Activated naive CD8-positive, alpha-beta T cell treated with anti-CD3 and anti-CD28 coated beads for 36 hours (primary cell): ENCODE measurements at places on chromosomes 7 and 10.

DNA sequence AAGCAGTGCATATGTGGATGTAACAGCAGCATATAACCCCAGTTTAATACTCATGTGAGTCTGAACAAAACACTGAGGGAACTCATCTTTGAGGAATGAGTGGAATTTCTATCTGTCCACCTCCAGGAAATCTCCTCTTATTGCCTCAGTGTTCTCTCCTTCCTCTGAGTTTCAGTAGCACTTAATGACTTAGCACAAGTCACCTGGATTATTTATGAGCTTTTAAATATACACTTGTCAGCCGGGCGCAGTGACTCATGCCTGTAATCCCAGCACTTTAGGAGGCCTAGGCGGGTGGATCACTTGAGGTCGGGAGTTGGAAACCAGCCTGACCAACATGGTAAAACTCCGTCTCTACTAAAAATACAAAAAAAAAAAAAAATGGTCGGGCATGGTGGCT lies 4.3 kb downstream of the LRRC20 start:
- no peak for DNase-seq

- no peak for DNase-seq
These were observed 8.5 kb upstream of the NRCAM start for GRCh38 chr7:108464743-108465142.

GRCh38 chr7:140501966-140502365 lies 22.7 kb upstream of the MKRN1 start:
- no peak for DNase-seq

DNA sequence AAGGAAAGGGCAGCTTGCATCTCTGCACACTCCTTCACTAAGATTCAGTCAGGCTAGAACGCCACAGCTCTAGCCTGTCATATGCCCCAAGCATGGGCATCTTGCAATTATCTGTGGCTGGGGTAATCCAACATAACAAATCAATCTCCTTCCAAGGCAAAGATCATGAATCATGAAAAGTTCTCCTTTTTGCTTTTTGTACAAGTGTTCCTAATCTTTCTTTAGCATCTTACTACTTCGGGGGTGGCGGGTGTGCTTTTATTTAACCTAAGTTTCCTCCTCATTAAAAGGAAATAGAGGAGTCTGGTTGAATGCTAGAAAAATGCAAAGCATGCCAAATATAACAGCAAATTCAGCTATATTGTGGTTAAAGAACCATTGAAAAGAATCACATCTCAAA lies 43.5 kb upstream of the NKX2-3 start:
- no peak for DNase-seq

GRCh38 chr10:77941790-77942189 lies 15.2 kb upstream of the DLG5 start:
- no peak for DNase-seq

GRCh38 chr10:111356571-111356970 lies 279.7 kb downstream of the ADRA2A start:
- no peak for DNase-seq

- DNase-seq = no peak
These were observed 149.6 kb downstream of the TCF7L2 start for GRCh38 chr10:113099431-113100183.

GRCh38 chr10:78434886-78435285 lies 401.2 kb downstream of the RPS24 start:
- DNase-seq = no peak

GRCh38 chr7:24762771-24763170 lies 5.5 kb upstream of the GSDME start:
- no peak for DNase-seq

GRCh38 chr10:22250897-22251660 lies 33.3 kb upstream of the EBLN1 start:
- DNase-seq = no peak

DNA sequence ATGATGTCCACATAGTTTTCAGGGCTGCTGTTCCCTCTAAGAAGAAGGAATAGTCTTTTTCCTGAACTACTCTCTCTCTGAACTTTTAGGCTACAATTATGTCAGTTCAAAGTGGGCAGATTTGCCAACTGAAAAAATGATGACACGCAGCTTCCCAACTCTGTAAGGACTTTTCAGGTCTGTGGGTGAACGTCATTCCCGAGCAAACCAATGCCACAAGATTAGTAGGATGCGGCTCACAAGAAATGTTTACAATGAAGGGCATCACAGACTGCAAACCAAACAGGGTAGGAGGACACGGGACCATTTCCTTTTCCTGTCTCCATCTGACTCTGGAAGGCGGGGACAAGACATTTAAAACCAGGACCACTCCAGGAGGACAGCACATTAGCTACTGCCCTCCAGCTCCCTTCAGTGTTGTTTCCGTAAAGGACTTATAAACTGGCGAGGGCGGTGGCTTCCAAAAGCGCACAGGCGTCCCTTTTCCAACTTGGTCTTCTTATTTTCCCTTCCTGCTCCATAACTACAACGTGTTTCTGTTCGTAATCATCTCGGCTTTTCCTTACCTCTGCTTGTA lies 539 bp upstream of the MKLN1 start:
- no peak for DNase-seq

DNA sequence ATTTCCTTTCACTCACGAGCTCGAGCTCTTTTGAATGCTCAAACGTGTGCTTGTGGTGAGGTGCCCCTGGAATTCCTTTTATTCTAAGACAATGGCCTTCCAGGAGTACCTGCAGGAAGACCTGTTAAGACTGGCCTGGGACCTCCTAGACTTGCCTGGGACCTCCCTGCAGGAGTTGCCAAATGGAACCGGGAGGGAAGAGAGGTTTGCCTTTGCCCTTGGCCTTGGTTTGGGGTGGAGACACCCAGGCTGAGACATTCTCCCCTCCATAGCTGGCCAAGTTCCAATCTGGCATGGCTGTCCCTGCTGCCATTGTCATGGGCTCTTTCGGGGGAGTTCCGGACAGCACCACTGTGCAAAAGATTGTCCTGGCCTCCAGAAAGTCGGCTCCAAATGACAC lies 39.7 kb downstream of the DNAJB12 start:
- DNase-seq = no peak

DNA sequence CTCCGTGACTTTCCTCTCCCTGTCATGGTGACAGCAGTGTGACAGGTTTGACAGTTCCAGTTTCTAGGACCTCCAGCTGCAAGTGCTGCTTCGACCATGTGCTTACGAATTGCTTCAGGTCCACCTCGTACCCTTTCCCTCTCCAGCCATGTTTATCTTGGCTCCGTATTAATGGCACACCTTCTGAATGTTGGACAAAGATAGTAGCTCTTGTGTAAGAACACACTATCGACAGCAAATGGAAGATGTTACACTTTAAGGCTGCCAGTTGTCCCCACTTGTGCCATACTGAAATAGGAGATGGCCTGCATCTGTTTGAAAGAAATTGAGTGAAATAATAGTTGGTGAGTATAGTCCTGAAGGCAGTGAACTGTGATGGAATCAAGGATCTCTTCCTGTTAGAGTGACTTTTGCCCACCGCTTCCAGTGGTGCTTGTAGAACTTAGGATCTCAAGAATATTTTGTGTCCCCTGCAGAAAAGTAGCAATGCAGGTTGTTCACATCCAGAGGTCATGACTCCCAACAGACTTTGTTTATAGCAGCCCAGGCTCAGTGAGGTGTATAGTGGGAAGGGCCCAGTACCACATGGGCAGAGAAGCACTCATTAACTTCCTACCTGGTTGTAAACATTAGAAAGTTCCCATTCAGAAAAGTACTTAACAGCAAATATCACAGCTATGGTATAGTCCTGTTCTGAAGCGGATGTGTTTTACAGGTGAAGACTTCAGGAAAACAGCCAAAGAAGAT lies 629.7 kb upstream of the GALNT17 start:
- no peak for DNase-seq

GRCh38 chr10:29157321-29157720 lies 131.5 kb upstream of the LYZL1 start:
- DNase-seq = no peak

DNA sequence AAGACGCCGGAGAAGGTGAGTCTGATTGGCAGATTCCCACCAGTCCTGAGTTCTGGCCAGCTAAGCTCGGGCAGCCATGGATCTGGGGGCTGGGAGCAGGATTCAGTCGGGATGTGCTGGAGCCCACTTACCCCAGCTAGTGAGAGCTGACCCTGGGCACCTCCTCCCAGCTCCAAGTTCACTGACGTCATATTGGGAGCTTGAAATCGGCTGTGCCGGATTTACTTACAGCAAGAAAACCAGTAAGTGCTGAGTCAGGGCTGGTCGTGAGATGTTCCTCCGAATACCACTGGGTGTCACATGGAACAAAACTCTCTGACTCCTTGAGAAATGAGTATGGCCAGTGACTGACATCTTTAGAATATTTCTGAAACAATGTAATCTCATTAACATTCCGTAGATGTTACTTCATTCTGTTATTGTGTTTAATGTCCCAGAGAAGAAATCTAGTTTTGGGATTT lies 621.2 kb downstream of the SDK1 start:
- no peak for DNase-seq

DNA sequence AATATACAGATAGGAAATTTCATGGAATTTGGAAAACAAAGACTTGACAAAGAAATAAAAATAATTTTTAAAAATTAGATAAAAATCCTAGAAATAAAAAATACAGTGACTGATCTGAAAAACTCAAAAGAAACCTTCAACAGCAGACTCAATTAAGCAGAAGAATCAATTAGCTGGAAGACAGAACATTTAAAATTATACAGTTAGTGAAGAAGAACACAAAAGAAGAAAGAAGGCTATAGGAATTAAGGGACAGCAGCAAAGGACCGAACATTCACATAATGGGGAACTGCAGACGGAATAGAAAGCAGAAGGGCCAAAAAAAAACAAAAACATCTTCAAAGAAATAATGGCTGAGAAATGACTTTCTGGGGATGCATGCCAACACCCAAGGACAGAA lies 314.5 kb downstream of the CRPPA start:
- DNase-seq = no peak

DNA sequence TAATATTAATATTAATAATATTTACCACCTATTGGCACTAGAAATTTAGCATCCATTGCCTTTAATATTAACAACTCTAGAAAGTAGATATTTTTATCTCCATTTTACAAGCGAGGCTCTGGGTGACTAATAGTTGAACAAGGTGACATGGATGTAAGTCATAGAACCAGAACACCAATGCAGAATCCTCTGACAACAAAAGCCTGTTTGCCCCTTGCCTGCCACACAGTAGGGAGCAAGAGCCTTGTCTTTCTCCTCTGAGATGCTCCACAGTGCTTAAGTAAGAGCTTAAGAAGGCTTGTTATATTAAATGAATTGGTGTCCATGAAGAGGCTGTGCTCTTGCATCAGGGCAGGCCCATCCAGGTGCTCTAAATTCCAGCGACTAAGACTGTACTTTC lies 51.2 kb upstream of the LBX1 start:
- DNase-seq = no peak

GRCh38 chr7:94779861-94780260 lies 123.9 kb upstream of the SGCE start:
- no peak for DNase-seq

DNA sequence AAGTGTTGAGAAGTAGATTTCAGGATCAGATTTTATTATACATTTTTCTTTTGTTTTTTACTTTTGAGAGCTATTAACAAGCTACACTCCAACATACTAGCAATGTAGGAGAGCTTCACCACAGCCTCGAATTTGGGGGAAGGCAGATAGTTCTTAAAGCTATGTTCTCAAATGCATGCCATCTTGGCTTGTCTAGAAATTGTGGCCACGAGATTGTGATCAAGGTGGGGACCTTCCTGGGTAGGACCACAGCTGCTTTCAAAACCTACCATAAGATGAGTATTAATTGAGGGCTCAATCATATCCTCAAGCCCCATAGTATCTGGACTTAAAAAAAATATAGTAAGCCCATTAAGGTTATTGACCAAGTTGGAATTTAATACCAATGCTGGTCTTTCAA lies 27.9 kb upstream of the JAZF1 start:
- DNase-seq = no peak

DNA sequence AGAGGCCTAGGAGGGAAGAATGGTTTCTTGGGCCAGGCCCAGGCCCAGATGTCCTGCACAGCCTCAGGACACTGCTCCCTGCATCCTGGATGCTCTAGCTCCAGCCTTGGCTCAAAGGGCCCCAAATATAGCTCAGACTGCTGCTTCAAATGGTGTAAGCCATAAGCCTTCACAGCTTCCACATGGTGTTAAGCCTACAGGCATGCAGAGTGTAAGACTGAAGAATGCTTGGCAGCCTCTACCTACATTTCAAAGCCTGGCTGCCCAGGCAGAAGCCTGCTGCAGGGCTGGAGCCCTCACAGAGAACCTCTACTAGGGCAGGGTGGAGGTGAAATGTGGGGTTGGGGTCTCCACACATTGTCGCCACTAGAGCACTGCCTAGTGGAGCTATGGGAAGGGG lies 118.1 kb downstream of the TPK1 start:
- DNase-seq = no peak

DNA sequence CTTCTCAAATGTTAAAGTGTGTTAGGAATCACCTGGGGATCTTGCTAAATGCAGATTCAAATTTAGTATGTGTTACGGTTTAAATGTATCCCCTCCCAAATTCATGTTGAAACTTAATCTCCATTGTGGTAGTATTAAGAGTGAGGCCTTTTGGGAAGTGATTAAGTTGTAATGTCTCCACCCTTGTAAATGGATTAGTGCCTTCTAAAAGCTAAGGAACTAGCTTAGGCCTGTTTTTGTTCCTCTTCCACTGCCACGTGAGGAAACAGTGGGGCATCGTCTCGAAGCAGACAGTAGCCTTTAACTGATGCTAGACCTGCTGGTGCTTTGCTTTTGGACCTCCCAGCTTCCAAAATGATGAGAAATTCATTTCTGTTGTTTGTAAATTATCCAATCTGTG lies 52.3 kb upstream of the SEMA3D start:
- no peak for DNase-seq

DNA sequence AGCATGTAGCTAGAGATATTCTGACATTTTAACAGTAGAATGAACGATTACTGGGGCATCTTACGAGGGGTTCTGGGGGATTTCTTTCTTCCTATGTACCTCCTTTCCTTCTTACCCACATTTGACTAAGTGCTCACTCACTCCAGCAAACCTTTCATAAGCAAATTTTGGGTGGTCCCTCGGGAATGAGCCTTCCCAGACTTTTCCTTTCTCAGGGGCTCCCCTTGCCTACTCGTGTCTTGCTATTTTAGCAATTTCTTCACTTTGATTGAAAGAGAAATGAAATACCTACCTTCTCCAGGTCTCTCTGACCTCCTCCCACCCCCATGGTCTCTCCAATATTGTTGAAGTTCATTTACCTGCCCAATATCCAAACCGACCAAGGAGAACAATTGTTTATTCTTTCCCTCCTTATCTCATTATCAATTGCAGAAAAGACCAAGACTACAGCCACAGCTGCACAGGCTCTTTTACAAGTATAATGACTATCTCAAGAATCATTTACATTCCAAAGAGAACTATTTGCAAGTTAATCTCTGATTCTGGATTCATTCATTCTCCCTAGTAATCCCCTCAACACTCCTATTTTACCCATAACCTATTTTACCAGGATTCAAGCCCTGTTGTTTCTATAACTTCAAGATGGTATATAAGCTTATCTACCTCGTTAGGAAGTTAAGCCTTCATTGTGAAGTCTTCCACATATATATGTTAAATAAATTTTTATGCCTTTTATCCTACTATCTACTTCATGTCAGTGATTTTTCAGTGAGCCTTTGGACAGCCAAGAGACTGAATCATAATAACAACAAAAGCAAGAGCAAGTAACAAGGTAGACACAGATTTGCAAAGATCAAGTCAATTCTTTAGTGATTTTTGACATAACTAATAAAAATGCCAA lies 480.6 kb downstream of the IPMK start:
- DNase-seq = no peak

- no peak for DNase-seq
These were observed 33.1 kb downstream of the SKIDA1 start for GRCh38 chr10:21492421-21492820.

GRCh38 chr7:28808796-28809533 lies 149.2 kb downstream of the TRIL start:
- no peak for DNase-seq
